ENCODE measurements at places on chromosomes 11 and 22.
A peak's percentile ranks its signal among the peaks of the same experiment; 100 is the strongest.

- no peak for DNase-seq
These were observed 28.7 kb downstream of the SBF1 start for GRCh38 chr22:50445880-50446707.

DNA sequence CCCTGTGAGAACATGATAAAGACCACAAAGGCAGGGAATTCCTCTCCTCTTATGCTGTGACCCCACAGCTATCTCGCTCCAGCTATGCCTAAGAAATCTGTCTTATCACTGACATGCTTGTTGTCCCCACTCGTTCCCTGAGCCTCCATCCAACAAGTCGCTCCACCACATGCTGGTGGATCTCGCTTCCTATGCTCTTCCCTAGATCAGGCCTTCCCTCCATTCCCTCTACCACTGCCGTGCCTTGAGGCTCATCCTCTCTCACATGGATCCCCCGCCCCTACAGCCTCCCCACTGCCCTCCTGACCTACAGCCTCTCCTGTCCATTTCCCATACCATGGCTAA lies 1.4 kb upstream of the DGAT2 start:
- no peak for DNase-seq

DNA sequence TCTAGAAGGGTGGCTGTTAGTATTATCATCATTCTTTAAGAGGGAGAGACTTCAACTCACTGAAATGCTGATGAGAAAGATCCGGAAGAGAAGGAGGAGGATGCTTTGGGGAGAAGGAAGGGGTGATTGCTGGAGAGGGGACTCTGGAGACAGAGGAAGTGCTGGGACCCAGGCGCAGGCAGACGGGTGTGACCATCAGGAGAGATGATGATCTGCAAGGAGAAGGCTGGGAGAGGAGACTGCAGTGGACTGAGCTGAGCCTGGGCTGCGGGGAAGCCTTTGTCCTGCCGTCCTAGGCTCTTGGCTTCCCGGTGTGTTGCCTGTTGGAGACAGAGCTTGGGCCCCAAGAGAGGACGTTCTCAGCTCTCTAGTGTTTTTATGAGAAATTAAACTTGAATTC lies 22.6 kb downstream of the RASD2 start:
- DNase-seq = no peak

GRCh38 chr11:61089806-61090491 lies 12.3 kb upstream of the CD5 start:
- no peak for DNase-seq

GRCh38 chr11:118047749-118048148 lies 29.1 kb upstream of the TMPRSS4 start:
- DNase-seq = no peak

DNA sequence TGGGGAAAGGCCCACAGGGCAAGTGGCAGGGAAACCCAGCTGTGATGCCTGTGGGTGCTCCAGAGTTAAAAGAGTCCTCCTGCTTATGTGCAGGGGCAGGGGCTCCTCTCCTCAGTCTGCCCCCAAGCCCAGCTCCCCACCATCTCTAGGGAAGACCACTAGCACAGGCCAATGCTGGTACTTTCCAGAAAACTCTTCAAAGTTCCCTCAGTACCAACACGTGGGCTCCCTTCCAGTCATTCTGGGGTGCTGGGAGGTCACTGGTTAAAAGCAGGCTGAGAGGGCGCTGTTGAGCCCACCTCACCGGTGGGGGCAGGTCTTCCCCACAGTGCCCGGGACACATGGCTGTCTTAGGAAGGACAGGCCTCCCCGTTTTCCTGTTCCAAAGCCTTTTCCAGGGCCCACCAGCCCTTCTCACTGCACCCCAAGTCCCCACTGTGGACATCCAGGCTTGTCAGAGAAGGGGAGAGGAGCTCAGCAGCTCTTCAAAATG lies 154.6 kb downstream of the TRIM29 start:
- no peak for DNase-seq

DNA sequence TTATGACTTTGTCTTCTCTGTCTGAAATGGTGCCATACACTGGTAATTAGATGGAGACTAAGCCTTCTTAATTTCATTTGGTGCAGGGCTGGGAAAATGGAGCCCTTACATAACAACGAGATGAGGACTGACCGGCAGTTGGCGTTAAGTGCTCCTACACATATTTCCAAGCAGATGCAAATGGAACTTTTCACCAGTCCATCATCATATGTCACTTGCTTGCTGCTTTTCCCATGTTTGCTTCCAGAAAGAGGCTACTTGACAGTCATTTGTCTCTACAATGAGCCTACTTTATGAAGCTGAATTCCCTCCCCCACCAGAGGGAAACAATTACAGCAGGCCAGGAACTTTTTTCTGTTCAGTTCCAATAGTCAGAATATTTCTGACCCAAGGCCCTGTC lies 32.6 kb downstream of the SVIP start:
- DNase-seq = no peak

DNA sequence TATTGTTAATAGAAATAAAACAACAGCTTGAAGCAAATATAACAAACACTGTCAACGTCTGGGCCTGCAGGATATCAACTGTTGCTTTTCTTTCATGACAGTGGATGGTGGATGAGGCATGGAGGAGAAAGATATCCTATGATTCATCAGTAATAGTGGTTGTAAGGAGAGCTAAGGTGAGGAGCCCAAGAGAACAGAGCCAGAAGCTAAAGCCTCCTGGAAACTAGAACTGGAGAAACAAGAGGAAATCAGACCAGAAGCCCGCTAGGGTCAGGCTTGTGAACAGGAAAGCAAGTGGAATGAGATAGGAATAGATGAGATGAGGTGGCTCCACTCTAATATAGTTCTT lies 37.7 kb upstream of the MMP12 start:
- DNase-seq = no peak

GRCh38 chr11:84407091-84407490 lies 1120.9 kb upstream of the CCDC90B start:
- DNase-seq = no peak

DNA sequence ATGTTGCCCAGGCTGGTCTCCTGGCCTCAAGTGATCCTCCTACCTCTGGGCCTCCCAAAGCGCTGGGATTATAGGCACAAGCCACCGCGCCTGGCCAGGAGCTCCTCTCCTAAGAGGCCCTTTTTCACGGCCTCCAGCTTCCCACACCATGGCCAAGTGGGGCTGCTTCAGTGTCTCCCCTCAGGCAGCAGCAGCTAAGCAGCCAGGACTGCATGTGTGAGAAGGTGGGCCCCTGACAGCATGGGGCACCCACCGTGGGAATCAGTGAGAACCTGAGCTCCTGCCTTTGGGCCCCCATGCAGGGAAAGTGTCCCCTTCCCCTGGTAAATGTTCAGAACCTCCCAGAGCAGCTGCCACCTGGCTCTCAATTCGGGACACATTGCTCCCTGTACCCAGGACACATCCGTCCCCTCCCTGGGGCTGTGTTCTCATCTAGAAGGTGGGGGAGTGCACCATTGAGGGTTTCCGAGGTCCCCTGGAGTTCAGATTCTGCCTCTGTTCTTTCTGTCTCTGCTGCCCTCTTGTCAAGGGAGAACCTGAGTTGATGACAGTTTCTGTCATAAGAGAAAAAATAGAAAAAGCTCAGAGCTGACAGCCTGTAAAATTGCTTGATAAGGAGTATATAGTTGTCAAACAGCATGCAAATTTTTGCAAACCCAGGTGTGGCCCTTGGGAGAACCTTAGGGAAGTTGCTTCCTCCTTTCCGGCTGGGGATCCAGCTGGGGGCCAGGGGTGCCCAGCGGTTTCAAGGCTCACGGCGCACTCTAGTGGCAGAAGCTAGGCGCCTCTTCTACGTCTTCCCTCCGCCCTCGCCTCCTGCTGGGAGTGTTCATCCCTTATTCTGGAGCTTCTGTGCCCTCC lies 29.7 kb downstream of the FAM83F start:
- peak; percentile 85 for DNase-seq

- DNase-seq = no peak
These were observed 31.6 kb downstream of the ACER3 start for GRCh38 chr11:76892306-76892705.

DNA sequence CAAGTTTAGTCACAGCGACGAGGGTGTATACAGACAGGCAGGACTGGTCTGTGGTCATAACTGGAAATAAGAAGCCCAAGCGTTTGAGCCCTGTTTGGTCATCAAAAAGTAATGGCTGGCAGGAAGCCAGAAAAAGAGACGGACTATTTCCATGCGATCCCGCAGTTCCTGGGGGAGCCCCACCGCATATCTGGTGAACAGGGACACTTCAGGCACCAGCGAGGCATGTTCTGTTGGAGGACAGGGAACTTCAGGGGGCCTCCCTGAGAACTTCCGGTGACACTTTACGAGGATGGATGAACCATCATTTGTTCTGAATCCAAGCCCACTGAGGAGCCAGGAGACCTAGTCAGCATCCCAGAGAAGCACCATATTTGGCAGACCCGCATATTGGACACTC lies 29.7 kb upstream of the TRIM29 start:
- DNase-seq = no peak

GRCh38 chr11:357582-357981 lies 11.7 kb upstream of the B4GALNT4 start:
- no peak for DNase-seq

- DNase-seq = no peak
These were observed 32.2 kb downstream of the ELMOD1 start for GRCh38 chr11:107623183-107623582.

- DNase-seq = no peak
These were observed 144.0 kb downstream of the CRYBB2 start for GRCh38 chr22:25363474-25363873.

GRCh38 chr11:70326365-70326811 lies 55.9 kb downstream of the PPFIA1 start:
- DNase-seq = no peak

DNA sequence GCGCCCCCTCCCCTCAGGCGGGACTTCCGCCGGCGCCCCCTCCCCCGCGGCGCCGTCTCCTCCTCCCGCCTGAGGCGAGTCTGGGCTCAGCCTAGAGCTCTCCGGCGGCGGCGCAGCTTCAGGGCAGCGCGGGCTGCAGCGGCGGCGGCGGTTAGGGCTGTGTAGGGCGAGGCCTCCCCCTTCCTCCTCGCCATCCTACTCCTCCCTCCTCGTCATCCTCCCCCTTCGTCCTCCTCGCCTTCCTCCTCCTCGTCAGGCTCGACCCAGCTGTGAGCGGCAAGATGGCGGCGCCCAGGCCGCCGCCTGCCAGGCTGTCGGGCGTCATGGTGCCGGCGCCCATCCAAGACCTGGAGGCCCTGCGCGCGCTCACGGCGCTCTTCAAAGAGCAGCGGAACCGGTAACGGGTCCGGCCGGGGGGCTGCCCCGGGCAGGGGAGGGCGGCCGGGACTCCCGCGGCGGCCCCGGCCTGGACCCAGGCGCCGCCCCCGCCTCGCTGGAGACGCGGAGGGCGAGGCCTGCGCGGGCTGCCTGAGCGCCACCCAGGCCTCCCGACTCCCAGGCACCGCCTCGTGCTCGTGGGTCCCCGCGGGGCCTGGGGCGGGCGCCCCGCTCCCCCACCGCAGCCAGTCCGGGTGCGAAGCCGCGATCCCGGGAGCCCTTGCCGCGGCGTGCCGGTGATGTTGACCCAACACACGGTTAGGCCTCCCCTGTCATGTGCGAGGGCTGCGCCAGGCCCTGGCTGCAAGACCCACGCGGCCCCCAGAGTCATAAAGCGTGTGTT lies at the start of gene ATXN10:
TSS of gene ATXN10 (plus strand) at position 52 of the 781 bp plus-strand sequence. CDS start at position 282, 230 bp downstream.
- peak; percentile 94 for DNase-seq

- DNase-seq = no peak
These were observed 61.6 kb downstream of the STK33 start for GRCh38 chr11:8532475-8532874.

DNA sequence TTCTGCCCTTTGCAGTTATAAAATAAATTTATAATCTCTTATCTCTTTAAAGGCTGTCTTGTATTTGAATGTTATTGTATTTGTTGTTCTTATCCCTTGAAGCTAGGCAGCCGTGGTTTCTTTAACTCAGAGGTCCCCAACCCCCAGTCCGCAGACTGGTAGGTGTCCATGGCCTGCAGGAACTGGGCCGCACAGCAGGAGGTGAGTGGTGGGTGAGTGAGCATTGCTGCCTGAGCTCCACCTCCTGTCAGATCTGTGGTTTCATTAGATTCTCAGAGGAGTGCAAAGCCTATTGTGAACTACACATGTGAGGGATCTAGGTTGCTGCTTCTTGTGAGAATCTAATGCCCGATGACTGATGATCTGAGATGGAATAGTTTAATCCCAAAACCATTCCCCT lies 380.0 kb upstream of the CCDC90B start:
- DNase-seq = no peak

DNA sequence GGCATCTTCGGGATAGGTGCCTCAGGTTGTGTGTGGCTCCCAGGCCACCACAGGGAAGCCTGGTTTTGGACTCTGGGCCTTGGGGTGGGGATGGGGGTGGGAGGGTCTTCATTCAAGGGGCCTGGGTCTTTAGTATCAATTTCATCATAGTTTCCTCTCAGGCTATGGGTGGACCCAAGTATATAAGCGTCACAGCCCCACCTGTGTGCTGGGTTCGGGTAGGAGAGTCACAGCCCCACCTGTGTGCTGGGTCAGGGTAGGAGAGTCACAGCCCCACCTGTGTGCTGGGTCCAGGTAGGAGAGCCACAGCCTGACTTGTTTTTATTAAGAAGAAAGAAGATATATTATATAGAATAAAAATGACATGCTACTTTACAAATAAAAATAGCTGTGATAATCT lies 422.1 kb downstream of the BRD1 start:
- DNase-seq = no peak

GRCh38 chr11:44010789-44011251 lies 37.0 kb upstream of the ACCSL start:
- DNase-seq = no peak

GRCh38 chr22:18984564-18984963 lies 48.5 kb upstream of the PRODH start:
- no peak for DNase-seq

DNA sequence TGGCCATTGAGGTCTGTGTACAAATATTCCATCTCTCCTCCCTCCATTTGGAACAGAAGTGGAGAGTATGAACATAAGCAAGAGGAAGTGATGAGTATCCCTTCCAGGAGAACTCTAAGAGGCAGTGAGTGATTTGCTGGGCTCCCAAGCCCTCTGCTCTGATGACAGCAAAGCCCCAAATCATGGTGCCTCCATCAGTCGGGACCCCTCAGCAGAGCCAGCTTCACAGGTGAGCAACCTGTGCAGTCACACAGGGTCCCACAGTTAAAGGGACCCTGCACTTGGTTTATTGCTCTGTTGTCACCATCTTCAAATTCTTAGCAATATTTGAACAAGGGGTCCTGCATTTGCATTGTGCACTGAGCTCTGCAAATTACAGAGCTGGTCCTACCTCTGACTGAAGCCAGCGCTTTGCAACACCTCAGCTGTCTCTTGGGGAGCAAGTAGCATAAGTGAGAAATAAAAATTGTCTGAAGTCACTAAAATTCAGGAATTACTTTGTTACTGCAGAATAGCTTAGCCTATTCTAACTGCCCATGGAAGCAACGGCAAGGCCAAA lies 466.4 kb downstream of the MN1 start:
- no peak for DNase-seq

- DNase-seq = no peak
These were observed 14.0 kb downstream of the MYEOV start for GRCh38 chr11:69307871-69308431.

GRCh38 chr11:133900176-133901105 lies 55.1 kb upstream of the SPATA19 start:
- DNase-seq = no peak

DNA sequence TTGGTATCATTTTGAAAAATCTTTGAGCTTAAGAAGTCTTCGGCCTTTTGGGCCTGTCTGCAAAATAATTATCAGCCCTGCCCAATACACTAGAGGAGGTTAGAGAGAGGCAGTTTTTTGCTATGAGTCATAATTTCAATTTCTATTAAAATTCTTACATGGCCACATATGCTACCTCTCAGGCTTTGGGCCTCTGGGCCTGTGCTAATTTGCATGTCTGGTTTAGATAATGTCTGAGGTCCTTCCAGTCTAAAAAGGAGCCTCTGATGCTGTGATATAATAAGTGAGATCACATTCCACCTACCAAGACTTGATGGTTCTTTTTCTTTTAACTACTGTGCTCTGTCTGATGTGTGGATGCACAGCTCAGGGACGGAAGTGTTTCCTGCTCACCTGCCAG lies 70.8 kb downstream of the KCNJ1 start:
- DNase-seq = no peak
